NCI-H1694 (cell line): ENCODE measurements at places on chromosomes 13 and 19.
A peak's percentile ranks its signal among the peaks of the same experiment; 100 is the strongest.

GRCh38 chr13:37187621-37188020, 82.2 kb upstream of the CSNK1A1L start:
- DNase-seq, result no peak

- no peak for DNase-seq
Observed at GRCh38 chr13:64417581-64417980, 2812.6 kb downstream of the PCDH9 start.

DNA sequence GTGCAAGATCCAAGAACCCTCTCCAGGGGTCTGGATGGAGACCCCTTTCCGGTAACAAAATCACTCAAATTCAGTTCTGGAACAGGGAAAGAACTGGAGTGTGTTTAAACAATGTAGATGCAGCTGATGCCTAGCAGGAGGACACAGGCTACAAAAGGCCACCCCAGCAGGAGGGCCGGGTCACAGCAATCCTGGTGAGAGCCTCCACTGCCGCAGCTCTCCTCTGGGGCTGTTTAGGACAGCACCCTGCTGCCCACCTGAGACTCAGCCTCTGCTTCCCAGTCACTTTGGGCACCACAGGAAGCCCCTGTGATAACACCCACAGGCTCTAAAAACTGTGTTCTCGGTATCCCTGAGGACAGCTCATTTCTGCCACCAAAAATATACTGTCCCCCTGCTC, 318.7 kb upstream of the NBEA start:
- no peak for DNase-seq

DNA sequence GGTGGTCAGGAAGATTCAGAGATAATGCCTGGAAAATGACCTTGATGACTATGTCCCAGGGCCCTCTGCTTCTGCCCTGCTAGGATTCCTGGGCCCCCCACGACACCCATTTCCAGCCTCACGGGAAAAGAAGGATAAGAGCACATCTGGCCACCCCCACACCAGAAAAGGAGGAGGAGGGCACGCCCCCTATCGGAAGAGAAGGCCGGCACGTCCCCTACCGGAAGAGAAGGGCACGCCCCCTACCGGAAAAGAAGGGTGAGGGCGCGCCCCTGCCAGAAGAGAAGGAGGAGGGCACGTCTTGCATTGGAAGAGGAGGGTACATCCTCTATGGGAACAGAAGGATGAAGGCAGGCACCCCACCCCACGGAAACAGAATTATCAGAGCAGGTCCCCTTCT, 84.3 kb downstream of the IER2 start:
- DNase-seq, result peak; percentile 22

DNA sequence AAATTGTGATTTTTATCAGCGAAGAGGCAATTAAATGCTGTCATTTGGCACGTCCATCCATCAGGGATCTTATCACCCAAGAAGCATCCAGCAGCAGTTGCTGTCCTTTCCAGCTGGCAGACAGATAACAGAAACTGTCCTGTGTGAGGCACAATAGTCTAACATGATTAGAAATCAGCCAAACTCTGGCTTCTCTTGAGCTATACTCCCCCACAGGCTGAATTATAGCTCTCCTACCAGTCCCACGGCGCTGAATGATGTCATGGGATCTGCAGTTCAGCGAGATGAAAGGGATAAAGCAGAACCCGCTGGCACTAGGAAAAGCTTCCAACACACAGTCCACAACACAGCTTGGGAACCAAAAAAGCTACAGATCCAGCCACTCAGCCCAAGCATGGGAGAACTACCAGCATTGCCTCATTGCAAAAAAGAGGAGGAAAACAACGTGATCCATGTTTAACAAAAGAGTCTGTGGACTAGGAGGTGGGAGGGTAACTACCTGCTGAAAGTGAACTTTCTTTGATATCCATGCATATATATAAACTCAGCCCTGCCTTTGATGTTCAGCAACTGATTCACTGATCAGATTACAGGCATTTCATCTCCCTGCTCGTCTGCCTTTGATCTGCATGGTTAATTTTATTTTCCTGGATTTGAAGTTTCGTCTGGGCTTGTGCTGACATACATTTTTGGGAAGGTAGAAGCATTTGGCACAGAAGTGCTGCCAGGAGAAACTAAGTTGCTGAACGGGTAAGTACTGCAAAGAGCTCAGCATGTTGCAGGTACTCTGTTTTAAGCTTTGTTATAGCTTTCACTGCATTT, at the start of gene TNFRSF19:
Gene TNFRSF19 (plus strand): TSS at position 314 of the 822 bp plus-strand sequence. CDS start 19,772 bp downstream, outside the sequence.
- DNase-seq, result peak; percentile 40

GRCh38 chr13:39451860-39452301, 151.1 kb downstream of the LHFPL6 start:
- DNase-seq, result peak; percentile 37

- DNase-seq, result no peak
Observed at GRCh38 chr13:42600943-42601342, 27.0 kb downstream of the TNFSF11 start.

GRCh38 chr19:19192910-19193423, 909 bp downstream of the RFXANK start:
- no peak for DNase-seq

- no peak for DNase-seq
Observed at GRCh38 chr13:23701636-23702035, 131.4 kb downstream of the TNFRSF19 start.

DNA sequence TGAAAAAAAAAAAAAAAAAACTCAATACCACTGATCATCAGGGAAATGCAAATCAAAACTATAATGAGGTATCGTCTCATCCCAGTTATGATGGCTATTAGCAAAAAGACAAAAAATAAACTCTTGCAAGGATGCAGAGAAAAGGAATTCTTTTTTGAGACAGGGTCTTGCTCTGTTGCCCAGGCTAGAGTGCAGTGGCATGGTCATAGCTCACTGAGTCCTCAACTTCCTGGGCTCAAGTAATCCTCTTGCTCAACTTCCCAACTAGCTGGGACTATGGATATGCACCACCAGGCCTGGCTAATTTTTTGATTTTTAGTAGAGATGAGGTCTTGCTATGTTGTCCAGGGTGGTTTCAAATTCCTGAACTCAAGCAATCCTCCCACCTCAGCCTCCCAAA, 59.5 kb downstream of the MICU2 start:
- DNase-seq, result no peak

GRCh38 chr19:4474514-4475022, 2.5 kb downstream of the HDGFL2 start:
- DNase-seq, result peak; percentile 66

DNA sequence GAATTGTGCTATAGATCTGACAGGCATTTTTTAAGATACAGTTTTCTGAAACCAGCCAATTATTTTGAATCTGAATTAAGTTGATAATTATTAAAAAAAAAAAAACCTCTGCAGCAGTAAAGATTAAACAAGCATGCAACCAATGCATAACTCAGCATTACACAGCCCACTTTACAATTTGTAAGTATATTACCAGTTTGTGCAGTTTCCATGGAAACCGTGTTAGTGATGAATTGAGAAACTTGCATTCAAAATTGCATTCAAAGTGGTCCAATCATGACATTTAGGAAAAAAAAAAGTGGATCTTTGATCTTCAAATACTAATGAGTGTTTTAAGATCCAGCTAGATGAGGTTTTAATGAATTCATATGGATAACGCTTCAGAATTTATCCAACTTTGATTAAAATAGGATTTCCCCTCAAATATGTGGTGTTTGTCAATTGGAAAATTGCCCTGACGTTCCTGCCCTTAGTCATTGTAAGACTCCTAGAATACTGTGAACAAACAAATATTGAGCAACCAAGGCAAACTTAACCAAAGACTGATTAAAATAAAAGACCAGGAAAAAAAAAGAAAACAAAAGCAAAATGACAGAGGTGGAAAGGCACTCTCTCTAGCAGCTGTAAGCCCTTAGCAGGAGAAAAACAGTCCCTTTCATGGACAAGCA, 314.8 kb upstream of the MAB21L1 start:
- DNase-seq, result no peak

DNA sequence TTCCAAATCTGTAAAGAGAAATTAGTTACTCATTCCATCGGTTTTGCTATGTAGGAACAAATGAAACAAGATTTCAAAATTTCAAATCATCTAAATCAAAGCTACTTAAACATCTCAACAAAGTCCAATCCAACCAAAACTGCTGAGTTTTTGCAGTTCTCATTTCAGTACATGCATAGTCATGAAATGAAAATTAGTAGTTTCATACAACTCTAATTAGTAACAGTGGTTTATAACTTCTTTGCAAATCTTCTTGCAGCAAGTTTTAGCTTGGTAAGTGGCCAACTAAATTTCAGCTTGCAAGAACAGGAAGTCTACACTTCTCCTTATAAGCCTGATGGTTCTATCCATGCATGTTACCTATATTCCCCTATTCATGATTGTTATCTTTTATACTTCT, 75.6 kb downstream of the SPRY2 start:
- DNase-seq, result no peak

- no peak for DNase-seq
Observed at GRCh38 chr19:50000841-50001557, 24.2 kb downstream of the VRK3 start.

DNA sequence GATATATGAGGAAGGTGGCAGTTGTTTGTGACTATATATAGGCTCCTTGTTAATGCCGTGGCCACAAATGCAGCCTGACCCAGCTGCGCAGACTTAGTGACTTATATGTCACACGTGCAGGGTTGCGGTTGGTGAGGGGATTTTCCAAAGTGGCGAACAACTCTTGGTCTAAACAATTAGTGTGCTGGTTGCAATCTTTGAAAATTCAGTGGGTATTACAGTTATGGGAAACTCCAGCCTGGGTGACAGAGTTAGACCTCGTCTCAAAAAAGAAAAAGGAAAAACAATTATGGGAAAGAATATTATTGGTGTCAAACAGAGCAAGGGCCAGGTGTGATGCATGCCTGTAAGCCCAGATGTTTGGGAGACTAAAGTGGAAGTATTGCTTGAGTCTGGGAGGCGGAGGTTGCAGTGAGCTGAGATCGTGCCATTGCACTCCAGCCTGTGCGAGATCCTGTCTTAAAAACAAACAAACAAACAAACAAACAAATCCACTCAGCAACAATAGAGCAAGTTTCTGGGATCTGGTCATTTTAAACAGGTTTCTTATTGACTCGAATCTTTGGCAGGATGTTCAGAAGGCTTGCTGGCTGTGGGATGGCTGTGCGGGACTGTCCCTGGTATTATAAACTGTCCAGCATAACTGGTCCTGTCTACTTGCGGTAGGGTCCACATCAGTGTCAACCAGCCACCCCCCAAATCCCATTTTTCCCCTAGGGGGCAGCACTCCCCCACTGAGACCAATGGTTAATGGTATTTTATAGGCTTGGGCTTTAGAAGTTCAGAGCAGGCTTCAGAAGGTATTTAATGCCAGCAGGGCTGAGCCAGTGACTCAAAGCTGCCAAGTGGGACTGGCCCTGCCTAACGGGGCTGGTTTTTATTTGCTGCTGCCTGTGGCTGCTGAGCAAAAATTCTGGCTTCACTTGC, 15.4 kb downstream of the RELB start:
- DNase-seq, result peak; percentile 80

GRCh38 chr13:96992633-96993032, 1.6 kb downstream of the OXGR1 start:
- no peak for DNase-seq

DNA sequence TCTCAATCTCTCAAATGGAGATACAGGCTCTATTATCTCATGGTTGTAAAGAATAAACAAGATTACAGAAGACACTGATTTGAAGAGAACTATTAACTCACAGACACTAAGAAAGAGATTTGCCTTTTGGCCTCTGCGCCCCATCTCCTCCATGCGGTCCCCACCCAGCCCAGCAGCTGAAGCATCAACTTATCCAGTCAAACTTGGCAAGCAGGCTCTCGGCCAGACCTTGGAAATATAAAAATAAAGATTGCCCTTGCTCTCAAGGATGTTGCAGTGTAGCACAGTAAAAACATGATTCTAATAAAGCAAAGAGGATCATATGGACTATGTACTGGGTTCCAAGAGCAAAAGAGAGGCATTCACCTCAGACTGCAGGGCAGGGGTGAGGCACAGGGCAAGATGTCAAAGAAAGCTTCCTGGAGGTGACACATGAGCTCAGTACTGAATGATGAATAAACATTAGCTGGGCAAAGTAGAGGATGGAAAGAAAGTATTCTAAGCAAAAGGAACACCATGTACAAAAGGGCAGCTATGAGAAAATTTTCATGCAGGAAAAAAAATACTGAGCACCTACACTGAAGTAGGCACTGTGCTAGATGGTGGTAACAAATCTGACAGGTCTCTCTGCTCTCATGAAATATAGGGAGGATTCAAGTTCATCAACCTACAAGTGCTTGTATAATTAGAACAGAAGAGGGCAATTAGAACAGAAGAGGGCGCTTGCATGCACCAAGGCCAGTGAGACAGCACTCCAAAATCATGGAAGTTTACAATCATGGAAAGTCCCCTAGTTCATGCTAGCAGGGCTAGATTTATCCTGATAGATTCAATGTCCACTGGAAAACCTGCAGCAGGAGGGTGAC, 85.0 kb downstream of the SACS start:
- DNase-seq, result no peak

GRCh38 chr19:55346725-55347441, 7.2 kb downstream of the KMT5C start:
- DNase-seq, result no peak

GRCh38 chr13:76991432-76991795, 467 bp upstream of the CLN5 start:
- no peak for DNase-seq

GRCh38 chr13:39682310-39682709, 26.8 kb downstream of the COG6 start:
- DNase-seq, result no peak

- peak; percentile 2 for DNase-seq
Observed at GRCh38 chr19:46049597-46049996, 8.8 kb upstream of the IGFL4 start.

DNA sequence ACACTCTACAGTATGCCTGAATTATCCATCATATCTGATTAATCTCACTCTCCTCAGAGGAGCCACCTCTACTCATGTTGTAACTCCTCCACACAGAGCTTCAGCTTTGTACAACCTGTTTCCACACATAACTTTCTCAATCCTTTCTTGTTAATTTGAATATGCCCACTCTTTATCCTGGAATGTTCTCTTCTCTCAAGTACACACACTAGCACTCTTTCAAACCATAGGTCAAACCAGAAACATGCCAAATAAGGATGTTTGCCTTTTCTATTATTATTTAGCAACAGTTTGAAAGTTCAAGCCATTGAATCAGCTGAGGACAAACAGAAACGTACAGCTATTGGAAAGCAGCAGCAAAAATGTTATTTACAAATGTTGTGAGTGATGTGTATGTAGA, 110.3 kb downstream of the MIPEP start:
- no peak for DNase-seq

DNA sequence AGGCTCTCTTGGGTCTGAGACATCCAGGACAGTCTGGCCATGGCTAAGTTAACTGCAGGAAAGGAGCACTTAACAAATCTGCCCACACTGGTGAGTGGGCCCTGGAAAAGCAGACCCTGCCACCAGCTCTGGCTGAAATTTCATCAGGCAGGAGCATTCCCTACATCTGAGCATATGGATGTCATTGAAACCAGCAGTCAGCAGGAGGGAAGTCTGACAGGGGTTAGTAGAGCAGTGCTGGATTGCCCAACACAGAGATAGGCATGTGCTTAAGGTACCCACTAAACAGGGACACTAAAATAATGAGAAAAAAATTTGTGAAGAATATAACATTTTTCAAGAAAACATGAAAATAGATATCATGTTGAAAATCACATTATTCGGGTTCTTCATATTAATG, 13.6 kb upstream of the ACOD1 start:
- DNase-seq, result no peak

GRCh38 chr13:51520524-51520923, 63.7 kb upstream of the WDFY2 start:
- DNase-seq, result peak; percentile 36
